RWPE1 (cell line): ENCODE measurements at places on chromosomes 11 and 22.
A peak's percentile ranks its signal among the peaks of the same experiment; 100 is the strongest.

GRCh38 chr11:20055312-20055711 is 105.0 kb downstream of the DBX1 start:
- peak; percentile 36 for DNase-seq

DNA sequence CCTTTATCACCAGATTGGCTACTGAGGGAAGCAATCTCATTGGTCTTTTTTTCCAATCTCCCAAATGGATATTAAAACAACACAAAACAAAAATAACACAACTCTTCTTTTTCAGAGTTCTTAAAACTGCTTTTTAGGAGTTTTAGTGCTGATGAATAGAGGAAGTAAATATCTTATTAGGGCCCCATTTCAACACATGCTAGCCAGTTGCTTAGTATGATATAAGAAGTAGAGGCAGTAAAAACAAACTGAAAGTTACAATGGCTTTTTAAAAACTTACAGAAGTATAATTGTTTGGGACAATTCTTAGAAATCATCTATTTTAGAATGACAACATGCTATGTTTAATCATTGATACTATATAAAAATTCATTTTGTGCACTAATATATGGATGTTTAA is 3.4 kb downstream of the C11orf71 start:
- DNase-seq = no peak

DNA sequence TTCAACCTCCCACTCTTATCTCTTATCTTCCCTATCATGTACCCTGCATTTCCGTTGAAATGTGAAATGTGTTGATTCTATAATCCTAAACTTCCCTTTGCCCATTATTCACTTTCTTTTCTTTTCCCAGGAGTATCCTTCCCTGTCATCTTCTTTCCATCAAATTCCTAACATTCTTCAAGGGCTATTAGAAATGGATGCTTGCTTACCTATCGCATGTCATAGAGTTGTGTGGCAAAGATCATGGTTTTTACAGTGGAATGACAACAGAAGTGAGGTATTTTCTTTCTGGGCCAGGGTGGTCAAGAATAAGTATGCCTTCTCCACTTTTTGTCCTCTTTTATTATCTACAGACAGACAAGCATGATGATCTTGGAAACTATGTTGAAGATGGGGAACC is 124.4 kb upstream of the SLC5A12 start:
- no peak for DNase-seq

GRCh38 chr11:35066030-35066429 is 72.9 kb upstream of the CD44 start:
- no peak for DNase-seq

DNA sequence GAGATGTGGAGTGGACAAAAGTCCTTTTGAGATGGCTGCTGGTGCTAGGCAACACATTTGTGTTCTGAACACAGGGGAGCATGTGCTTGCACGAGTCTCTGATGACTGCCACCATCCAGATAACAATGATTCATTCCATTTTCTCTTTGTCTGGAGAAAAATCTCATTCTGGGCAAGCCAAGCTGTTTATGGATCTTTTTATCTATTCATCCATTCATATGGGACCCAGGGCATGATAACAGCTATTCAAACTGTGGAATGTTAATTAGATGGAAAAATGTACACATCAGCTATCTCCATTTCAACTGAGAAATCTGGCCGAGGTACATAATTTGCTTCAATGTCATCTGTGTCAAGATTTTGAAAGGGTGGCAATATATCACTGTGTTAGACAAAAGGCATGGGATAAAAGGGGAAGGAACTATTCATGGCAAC is 117.5 kb upstream of the ZBED5 start:
- DNase-seq = no peak

- peak; percentile 67 for DNase-seq
Observed at GRCh38 chr11:65274735-65275682, 13.2 kb downstream of the POLA2 start.

GRCh38 chr11:64064374-64065140 is 28.8 kb downstream of the FLRT1 start:
- DNase-seq = no peak
